ENCODE measurements at places on chromosomes 13 and 19. TPM values are rescaled to one million over a fixed set of nuclear protein-coding genes. Genes with fewer than 3 reads are reported as not detected.

IRF2BP1 gene
- 22.8 TPM for total RNA-seq

- DNase-seq, result peak; percentile 46
Observed at GRCh38 chr19:737591-738093, 13.3 kb upstream of the MISP start.

DNA sequence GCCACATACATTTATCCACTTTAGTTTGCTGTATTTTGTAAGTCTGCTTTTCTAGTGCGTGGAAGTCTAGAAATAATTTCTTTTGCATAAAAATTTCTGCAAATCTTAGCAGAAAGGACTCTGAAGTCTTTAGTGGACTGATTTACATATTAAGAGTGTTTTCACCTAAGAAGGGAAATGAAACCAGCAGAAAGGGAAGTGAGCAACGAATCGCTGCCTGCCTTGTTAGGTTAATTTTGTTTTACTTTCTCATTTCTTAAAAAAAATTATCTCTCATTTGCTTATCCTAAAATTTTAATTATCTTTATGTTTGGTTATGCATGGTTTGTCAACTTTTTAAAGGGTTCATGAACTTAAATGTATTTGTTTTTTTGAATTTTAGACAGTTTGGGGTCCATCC is 767 bp upstream of the GPR18 start:
- DNase-seq, result no peak

GRCh38 chr19:1527650-1528309 is 3.9 kb downstream of the PLK5 start:
- no peak for DNase-seq

ZSCAN5C gene
- not detected for total RNA-seq

DNA sequence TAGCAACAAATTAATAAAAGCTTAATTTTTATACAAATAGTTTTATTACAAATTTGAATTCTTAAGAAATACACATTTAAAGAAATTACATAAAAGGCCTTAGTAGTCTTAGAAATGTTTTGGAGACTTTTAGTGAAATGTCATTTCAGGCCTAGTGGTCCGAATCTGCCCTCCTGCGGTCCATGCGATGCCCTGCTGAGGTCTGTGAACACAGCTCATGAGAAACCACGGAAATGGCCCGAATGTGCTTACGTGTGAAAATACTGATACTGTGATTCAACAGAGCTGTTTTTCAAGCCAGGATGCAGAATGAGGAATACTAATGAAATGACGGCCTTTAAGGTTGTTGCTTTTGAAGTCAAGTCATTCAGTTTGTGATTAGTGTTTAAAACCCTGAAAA is 157.9 kb downstream of the COL4A1 start:
- DNase-seq, result no peak

SLC10A2 gene
- 0.09 TPM for total RNA-seq

GRCh38 chr19:16040642-16041041 is 35.7 kb upstream of the TPM4 start:
- peak; percentile 37 for DNase-seq
